ENCODE measurements at places on chromosomes 7 and 10.

DNA sequence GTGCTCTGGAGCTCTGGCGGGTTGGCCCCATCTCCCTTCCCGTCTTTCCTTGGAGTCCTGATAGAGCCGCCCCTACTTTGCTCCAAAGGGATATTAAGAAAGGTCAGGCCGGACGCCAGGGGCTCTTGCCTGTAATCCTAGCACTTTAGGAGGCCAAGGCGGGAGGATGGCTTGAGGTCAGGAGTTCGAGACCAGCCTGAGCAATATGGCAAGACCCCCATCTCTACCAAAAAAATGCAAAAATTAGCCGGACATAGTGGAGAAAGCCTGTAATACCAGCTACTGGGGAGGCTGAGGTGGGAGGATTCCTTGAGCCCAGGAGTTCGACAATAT lies 313 bp upstream of the MLXIPL start:
- no peak for DNase-seq

- DNase-seq = no peak
Observed at GRCh38 chr10:124289851-124290795, 128.6 kb downstream of the OAT start.

GRCh38 chr10:484925-485661 lies 204.4 kb downstream of the DIP2C start:
- DNase-seq = peak; percentile 79

DNA sequence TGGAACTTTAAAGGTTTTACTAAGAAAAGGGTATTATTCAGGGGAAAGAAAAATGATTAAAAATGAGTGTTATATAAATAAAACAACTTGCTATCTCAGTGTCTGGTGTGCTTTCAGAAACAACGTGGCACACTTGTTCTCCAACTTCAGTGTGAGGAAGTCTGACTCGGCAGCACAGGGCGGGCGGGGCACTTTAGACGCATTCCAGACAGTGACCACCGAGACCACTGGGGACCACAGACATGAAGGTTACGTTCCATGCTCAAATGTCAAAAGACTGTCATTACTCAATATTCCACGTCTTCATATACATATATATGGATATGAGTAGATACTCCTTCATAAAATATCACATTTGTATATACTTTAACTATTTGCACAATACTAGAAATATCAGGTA lies 87.0 kb downstream of the LARP4B start:
- DNase-seq = no peak

DNA sequence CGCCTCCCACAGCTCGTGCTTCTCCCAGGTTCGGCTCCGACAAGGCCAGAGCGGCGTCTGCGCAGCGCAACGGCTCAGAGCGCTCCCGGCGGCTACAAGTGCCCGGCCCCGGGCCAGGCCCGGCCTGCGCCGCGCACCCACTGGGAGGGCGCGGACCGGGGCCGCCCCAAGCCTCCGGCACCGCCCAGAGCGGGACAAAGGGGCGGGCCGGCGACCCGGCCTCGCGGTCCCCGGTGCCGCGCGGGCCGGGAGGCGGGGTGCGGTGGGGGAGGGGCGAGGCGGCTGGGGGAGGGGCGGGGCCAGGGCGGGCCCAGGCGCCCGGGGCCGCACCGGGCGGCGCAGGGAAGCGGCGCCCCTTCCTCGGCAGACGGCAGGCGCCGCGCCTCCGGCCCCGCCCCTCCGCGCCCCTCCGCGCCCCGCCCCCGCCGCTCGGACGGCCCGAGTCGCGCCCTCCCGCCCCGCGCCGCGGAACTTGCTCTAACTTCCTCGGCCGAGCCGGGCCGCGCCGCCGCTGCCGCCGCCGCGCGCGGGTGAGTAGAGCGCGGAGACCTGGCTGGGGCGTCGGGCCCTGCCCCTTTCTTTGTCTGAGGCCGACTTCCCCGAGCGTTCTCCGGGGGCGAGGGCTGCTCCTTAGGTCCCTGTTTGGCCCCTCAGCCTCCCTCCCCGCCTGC lies at the start of gene TSPAN14:
TSS of gene TSPAN14 (plus strand) at position 469 of the 671 bp plus-strand sequence. CDS start 34,924 bp downstream, outside the sequence.
- no peak for DNase-seq

- no peak for DNase-seq
Observed at GRCh38 chr7:4642468-4643203, 39.5 kb upstream of the FOXK1 start.

DNA sequence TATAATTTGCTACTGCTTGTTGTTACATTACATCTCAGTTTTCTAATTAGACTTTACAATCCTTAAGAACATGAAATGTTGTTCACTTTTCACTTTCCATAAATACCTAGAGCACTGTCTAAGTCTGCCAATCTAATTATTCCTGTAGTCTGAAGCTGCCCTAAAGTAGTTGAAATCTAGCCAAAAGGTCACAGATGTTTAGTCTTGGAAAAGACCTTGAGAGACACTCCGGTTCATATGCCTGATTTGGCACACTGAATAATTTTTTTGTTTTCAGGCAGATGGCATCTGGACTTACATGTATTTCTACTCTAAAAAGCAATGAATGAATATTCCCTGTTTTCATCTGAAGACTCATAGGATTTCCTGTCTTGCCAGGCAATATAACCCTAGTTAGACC lies 359.1 kb downstream of the ANKRD7 start:
- DNase-seq = no peak

DNA sequence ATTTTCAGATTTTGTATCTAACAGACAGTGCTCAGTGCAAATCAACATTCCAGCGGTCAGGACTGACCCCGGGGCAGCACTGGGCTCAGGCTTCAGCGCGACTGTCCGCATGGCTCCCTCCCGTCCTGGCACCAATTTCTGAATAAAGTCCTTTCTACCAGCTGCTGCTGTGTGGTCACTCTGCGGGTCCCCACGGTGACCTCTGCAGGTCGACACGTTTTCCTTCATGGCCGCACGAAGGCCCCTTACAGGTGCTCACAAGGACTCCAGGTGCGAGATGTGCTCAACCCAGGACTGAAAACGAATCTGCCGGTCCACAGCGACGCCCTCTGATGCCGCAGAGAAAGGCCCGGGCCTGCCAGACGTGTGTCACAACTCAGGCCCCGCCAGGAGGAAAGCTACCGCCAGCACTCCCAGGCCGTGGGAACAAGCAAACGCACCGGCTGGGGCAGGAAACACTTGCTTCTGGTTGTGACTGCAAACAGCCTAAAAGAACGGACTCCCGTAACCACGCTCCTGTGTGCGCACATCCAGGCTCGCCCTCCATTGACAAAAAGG lies 3.7 kb upstream of the UTF1 start:
- DNase-seq = no peak

DNA sequence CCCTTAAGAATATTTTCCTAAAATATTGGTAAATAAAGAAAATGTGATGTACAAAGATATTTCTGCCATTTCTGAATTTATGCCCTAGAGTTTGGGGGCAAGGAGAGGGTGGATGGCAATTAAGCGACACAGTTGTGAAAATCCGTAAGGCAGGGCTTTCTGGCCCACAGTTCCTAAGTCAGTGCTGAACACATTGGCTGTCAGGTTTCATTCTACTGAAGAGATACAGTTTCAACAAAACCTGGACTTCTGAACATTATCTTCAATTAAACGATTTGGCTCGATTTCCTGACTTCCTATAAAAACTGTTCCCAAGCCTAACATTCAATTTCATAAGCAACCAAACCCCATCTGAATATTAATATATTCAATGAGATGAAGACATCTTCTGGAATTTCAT lies 61.1 kb upstream of the NEBL start:
- no peak for DNase-seq

- no peak for DNase-seq
Observed at GRCh38 chr10:7406712-7407333, 4.0 kb downstream of the SFMBT2 start.

DNA sequence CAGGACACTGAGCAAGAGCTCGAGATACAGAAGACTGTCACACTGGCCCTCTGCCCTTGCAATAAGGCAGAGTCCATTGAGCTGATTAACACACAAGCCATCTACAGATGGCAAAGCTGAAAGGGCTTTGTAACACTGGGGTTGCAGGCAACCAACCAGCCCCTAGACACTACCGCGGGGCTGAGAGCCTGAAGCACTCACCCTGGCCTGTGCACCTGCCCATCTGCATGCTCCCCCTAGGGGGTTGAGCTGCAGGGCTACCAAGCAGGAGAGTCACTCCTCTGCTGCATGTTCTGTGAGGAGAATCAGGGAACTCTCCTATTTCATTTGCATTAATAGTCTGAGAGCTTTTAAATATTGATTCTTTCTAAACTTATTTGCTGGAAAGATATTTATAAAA lies 128.1 kb upstream of the VIPR2 start:
- no peak for DNase-seq

- DNase-seq = no peak
Observed at GRCh38 chr10:127935071-127935561, 28.2 kb downstream of the PTPRE start.

DNA sequence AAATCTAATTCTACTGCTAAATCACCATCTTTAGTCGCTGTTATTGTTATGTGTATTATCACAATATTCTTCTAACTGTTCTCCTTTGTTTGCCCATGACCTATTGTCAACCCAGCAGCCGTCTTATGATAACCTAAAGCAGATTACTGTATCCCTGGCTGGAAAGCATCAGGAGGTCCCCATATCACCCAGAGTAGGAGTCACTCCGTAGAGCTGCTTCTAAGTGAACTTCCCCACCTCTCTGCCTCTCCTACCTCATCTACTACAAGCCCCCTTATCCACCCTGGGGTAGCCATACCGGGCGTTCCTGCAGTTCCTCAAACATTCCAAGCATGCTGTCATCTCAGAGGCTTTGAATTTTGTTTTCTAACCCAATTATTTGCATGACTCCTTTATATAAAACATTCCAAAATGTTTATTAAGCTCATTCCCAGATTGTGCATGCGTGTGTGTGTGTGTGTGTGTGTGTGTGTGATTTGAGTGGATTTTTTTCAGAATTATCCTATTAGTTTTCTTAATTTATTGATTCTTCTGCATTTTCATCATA lies 39.7 kb downstream of the POU6F2 start:
- DNase-seq = no peak

DNA sequence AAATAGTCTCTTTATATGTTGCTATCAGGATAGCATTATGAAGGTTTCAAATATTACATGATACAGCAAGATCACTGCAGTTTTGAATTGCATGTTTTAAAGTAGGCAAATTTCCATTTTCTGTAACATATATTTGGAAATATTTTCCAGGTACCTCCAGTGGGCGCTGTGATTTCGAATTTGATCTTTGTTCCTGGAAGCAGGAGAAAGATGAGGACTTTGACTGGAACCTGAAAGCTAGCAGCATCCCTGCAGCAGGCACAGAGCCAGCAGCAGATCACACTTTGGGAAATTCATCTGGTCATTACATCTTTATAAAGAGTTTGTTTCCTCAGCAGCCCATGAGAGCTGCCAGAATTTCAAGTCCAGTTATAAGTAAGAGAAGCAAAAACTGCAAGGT lies 299.0 kb downstream of the MALRD1 start:
- no peak for DNase-seq

DNA sequence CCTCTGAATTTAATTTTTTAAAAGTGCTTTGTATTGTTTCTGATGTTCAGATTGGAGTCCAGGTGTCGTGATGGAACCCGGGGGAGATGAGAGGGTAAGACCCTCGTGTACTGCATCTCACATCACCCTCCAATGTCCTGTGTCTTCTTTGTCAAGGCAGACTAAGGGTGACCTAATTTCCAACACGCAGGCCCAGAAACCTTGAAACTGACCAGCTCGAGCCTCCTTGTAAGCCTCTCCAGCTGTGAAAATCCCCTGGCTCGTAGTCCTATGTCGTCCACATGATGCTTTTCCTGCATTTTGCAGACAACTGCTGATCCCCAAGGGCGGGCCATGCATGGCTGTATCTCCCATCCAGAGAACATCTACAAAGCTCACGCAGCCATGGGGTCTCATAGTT lies 220.2 kb downstream of the ARHGAP12 start:
- DNase-seq = no peak

- no peak for DNase-seq
Observed at GRCh38 chr10:104591441-104591840, 49.6 kb upstream of the SORCS3 start.

DNA sequence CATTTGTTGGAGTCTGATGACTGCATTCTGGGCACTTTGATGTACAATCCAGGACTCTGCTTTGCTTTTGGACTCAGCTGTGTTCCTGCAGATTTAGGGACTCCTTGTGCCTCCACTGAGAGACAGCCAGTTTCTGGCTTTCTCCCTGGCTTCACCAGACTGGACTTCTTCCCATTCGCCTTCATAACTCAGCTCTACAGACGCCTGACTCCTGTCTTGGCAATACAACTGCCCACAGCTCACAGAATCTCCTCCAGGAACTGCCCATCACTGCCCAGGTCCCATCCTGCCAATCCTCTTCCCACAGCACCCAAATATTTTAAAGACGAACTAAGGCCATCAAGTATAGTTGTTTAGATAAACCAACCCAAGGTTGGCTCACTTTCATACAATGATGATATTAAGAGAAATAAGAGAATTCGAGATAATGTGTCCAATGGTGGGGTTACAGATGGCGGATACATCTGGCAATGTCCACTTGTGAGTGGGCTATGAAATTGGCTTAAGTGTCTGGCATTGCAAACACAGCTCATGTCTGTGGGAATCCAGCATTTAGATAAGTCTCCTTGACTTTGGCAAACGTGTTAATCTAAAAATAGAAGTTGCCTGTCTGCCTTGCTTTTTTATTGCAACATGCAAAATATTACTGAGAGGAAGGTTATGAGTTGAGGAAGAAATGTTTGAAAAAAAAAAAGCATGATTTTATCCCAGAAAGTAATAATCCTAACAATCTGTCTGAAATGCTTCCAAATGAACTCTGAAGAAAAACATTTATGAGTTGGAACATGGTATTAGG lies 95.1 kb downstream of the ITGA8 start:
- no peak for DNase-seq

- no peak for DNase-seq
Observed at GRCh38 chr10:123741711-123742110, 75.6 kb downstream of the GPR26 start.

DNA sequence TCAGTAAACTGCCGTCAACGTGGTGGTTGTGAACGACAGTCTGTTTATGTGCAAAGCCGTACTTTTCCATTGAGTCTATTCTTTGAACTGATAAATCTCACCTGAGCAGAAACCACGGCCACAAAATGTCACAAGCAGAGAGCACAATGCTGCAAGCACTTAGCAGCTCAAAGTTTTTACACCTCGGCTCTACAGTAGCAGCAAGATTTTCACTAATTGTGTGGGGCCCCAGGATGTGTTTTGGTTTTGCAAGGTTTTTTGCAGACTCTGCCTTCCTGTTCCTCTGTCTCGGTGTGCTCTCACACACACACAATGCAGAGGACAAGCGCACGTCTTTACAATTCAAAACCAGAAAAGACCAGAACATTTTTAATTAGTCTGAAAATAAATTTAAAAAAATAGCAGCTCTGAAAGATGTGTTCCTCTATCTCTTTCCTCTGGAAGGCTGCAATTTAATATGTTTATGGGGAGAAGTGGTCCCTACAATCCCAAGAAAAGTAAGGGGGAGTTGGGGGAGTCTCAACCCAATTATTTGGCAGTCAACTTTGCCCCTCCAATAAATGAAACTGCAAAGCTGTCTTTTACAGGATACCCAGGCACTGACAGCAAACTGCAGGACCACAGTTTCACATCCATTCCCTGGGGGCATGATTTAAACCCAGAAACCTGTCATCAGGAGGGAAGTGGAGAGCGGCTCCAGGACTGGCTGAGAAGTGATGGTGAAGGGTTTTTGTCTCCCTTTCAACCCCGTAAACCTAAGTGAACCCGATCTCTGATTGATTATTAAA lies 73.8 kb upstream of the SFMBT2 start:
- DNase-seq = no peak

Measured in vagina (tissue), 2 donors.